Astrocyte of the spinal cord (primary cell): ENCODE measurements at places on chromosomes 4 and X.
A peak's percentile ranks its signal among the peaks of the same experiment; 100 is the strongest.

- no peak for DNase-seq
Measured at GRCh38 chr4:112510291-112511092, 5.5 kb downstream of the NEUROG2 start.

- peak; percentile 78 for DNase-seq
Measured at GRCh38 chr4:71206763-71207162, 132.1 kb upstream of the SLC4A4 start.

DNA sequence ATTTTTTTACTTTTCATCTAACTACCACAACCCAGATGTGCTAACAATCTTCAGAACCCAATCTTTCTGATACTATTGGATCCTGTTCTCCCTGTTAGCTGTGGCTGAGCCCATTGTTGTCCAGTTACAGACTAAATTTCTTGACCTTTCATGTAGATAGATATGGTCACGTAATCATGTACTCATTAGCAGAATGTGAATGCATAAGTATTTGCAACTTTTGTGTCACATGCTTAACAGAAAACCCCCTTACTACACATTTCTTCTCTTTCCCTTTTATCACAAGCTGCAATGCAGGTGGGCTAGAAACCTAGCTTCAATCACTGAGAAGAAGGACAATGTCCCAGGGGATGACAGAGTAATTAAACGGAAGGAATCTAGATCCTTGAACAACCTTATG lies 13.1 kb upstream of the FAM13A start:
- no peak for DNase-seq

DNA sequence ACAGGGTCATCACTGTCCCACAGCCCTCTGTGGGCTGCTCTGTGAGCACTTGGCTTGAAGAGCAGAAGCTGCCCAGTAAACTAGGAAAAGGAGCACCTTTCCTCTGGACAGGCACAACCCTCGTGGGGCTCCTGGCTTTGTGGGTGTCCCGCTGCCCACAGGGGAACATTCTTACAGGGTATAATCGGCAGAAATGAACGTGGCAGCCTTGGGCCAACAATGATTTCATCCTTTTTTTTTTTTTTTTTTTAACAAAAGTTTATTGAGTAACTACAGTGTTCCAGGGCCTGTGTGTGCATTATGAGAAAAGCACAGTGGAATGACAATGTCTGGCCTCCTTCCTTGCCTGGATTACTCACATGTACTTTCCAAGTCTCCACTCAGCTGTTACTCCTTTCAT lies 197.2 kb downstream of the PDGFC start:
- peak; percentile 92 for DNase-seq

- DNase-seq = peak; percentile 70
Measured at GRCh38 chr4:68175562-68176155, 46.0 kb upstream of the TMPRSS11F start.

DNA sequence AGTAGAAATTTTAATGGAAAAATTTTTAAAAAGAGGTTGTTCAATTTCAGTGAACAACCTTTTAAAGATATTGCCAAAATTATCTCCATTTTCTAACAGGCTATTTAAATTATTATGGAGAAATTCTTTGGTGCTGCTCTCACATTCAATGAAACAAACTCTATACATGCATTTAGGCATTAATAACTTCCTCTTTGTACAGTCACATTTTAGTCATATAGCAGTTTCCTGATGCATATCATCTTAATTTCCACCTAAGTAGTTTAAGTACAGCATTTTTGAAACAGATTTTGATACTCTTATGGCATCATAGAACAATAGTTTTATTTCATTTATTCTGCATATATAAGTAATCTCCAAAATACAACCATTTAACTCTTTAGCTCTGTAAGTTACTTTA lies 500.1 kb downstream of the STPG2 start:
- no peak for DNase-seq

GRCh38 chr4:53704329-53704728 lies 113.0 kb upstream of the LNX1 start:
- DNase-seq = no peak

DNA sequence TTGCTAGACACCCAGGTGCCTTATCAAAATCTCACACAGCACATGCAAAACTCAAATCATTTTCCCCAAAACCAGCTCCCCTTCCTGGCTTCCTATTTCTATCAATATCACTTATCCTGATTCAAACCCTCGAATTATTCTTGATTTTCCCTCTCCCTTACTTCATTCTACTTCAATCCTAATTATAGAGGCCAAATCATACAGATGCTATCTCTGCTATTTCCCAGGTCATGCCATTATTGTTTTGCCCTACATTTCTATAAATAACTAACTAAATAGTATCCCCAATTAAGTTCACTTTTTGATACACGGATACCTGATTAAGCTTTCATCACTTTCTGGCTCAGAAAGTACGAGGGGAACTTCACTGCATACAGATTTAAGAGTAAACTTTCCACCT lies 62.4 kb downstream of the FBXL5 start:
- no peak for DNase-seq

GRCh38 chrX:43953218-43953617 lies 20.0 kb downstream of the NDP start:
- peak; percentile 11 for DNase-seq

GRCh38 chr4:169899295-169899694 lies 126.9 kb downstream of the MFAP3L start:
- peak; percentile 65 for DNase-seq

DNA sequence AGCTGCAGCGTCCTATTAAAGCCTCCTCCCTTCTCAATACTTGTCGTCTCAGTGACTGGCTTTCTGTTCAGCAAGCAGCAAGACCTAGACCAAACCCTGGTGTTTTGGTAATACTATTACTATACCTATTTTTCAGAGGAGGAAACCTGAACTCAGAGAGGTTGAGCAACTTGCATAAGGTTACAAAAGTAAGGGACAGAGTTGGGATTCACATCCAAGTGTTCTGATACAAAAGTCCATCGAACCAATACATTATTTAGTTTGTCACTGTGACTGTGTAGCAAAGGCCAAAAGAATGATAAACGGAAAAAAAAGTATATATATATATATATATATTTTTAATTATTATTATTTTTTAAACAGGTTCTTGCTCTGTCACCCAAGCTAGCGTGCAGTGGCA lies 29.9 kb upstream of the KLHL8 start:
- DNase-seq = no peak

DNA sequence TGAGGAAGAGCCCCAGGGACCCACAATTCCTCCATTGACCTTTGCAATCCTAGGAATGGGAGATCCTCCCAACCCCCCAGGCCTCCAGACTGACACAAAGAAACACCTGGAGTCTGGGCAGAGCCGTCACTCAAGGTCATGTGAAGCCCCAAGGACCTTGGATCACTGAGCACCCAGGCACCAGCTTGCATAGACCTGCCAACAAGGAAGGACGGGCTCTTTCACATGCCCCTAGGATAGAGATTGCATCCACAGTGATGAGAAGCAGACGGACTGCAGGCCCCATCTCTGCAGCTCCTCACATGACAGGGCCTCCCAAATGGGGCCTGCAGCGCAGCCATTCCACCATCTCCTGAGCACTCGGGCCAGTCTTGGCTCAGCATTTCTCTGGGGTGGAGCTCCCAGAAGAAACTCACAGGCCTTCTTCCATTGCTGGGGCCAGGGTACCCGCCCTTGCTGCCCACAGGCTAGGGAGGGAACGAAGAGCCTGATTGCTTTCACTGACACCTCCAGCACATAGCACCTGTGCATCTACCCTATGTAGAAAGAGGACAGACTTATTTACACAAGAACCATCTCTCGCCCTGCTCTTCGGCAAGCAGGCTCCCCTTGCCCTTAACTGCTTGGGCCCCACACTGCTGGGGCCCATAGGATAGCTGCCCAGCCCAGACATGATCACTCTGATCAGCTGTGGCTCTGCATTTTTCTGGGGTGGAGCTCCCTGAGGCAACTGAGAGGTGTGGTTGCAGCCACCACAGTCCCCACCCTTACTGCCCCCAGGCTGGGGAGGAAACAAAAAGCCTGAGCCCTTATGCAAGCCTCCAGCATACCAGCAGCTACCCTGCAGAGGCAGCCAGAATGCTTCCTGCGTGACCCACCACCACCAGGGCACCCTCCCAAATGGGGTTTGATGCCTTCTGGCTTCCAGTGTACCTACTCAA lies 185.7 kb upstream of the ZCCHC13 start:
- no peak for DNase-seq

GRCh38 chr4:182741054-182741453 lies 176.1 kb downstream of the DCTD start:
- no peak for DNase-seq

DNA sequence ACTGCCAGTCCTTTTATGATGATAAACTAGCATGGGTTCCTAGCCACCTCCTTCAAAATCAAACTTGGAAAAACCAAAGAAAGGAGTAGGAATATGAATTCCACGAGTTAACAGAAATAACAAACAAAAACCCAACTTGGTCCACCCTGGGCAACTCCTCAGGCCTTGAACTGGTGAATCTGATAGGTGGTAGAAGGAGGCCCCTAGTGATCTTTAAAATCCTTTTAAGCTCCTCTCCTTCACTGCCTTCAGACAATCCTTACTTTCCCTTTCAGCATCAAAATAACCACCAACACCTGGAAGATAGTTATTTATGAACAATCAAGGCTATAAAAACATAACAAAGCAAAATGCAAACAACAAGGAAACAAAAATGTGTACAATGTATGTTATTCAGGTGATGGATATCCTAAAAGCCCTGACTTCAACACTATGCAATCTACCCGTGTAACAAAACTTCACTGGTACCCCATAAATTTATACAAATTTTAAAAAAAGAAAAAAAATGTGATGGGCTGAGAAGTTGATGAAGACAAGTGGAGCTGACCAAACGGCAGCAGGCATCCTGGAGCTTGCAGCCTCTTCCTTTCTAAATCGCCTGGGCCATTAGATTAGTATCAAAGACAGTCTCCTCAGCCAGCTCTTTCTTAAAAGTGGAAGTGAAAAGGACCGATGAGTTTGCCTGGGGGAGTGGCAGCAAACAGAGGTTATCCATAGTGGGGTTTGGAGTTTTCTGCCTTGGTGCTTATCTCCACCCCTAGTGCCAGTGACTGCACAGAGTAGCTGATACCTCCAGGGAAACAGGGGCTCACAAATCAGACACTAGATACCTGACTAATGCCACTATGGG lies 179.6 kb downstream of the TMA16 start:
- no peak for DNase-seq

DNA sequence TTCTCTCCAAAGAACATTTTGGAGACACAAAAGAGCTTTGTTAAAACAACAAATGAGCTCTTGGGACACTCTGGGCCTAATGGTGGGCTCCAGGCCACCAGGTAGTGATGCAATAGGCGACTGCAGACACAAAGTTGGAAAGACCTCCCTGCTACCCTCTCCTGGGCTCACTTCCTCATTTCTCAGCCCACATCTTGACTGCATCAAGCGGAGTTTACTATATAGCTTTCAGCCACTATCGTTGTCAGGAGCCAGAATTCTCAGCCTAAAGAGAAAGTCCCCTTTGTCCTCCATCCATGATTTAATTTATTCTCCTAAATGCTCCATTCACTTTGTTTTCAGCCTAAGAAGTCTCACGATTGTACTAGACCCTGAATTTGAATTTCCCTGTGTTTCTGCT lies 114.9 kb downstream of the EFHC2 start:
- no peak for DNase-seq

GRCh38 chr4:89719536-89720090 lies 117.3 kb downstream of the SNCA start:
- DNase-seq = no peak

GRCh38 chrX:150704030-150704613 lies 10.9 kb downstream of the MTMR1 start:
- DNase-seq = peak; percentile 64

DNA sequence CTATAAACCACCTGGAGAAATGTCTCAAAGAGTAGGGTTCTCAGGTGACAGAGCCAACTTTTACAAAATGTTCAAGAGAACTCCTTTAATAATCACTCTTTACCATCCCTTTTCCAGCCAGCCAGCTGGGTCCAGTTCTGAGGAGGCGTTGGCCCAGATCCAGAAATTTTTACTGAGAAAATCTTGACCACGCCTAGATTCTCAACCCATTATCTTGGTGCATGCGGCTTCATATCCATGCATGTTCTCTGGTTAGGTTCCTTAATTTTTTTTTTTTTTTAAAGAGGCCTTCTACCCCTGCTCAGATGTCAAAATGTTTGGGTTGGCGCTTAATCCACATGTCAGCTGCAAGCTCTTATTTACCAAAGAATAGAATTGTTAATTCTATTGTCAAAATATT lies 12.0 kb upstream of the MAP7D2 start:
- no peak for DNase-seq

DNA sequence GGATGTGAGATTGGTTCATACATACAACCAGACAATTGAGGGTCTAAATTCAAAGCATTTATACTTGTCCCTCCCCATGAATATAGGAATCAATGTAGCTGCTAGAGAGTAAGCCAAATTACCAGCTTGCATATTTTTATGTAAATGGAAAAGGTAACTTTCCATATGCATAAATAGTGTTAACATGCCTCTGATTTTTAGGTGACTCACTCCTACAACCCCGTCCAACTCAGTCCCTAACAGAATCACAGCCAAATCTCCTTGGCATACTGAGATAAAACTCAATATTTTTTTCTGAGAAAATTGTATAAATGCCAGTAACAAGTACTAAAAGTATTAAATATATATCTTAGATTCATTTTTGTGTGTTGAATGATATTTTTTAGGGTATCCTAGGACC lies 67.2 kb downstream of the INPP4B start:
- DNase-seq = peak; percentile 3

- no peak for DNase-seq
Measured at GRCh38 chr4:161342881-161343568, 820.8 kb downstream of the FSTL5 start.

- DNase-seq = no peak
Measured at GRCh38 chrX:44871114-44871645, 1.8 kb upstream of the KDM6A start.

GRCh38 chrX:68018248-68019203 lies 414.8 kb downstream of the OPHN1 start:
- peak; percentile 10 for DNase-seq

- no peak for DNase-seq
Measured at GRCh38 chr4:81204571-81204970, 10.5 kb downstream of the PRKG2 start.

DNA sequence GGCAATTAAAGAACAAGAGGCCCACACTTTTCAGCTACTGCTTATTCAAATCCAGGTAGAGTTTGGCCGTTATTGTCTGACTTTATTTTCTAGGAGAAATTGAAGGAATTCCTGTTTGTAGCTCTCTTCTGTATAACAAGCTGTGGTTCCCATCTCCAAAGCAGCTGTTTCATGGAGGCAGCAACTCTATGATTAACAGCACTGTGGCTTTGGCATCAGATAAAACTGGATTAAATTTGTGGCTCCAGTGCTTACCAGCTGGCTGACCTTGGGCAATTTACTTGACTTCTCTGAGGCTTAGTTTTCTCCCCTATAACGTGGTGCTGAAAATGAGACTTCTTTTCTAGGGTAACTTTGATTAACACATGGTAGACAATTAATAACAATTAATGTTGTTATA lies 28.1 kb downstream of the SLC30A9 start:
- DNase-seq = peak; percentile 15

GRCh38 chr4:137194670-137195069 lies 337.6 kb downstream of the PCDH18 start:
- DNase-seq = no peak

GRCh38 chr4:123737156-123737555 lies 340.6 kb downstream of the SPRY1 start:
- DNase-seq = no peak
